ENCODE measurements at places on chromosomes 6 and 20. TPM values are rescaled to one million over a fixed set of nuclear protein-coding genes. Genes with fewer than 3 reads are reported as not detected.

Gene GJA10
- total RNA-seq = not detected

DNA sequence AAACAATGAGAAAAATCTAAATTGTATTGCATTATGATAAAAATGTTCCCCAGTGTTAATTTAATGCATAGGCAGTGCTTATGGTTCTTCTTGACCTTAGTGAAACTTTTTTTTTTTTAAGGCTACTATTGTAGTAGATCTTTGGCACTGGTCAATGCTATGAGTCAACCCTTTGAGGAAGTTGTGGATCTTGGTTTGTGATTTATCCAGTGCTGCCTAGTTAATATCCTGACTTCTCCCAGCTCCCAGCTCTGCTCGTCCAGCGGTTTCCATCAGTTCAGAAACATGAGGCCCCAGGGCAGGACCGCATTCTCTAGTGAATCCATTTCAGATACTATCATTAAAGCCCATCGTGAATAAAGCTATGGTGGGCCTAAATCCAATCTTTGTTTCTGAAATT is 364.5 kb upstream of the JARID2 start:
- DNase-seq = no peak

DNA sequence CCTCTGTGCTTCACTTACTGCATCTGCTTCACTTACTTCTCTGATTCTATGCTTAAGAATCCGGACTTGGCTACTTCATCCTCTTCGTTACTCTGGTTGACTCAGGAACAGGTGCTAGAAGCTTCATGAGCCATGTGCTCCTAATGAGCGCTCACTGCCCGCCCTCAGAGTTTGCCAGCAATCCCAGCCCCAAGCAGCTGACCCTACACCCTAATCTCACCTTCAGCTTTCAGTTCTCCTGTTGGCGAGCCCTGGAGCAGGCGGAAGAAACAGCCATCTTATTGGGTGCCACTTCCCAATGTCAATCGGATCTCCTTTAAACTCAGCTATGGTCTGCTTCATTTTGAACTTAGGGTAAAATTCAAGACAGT is 61.3 kb downstream of the FOXA2 start:
- DNase-seq = no peak

GRCh38 chr6:12995419-12995818 is 278.9 kb downstream of the PHACTR1 start:
- no peak for DNase-seq

DNA sequence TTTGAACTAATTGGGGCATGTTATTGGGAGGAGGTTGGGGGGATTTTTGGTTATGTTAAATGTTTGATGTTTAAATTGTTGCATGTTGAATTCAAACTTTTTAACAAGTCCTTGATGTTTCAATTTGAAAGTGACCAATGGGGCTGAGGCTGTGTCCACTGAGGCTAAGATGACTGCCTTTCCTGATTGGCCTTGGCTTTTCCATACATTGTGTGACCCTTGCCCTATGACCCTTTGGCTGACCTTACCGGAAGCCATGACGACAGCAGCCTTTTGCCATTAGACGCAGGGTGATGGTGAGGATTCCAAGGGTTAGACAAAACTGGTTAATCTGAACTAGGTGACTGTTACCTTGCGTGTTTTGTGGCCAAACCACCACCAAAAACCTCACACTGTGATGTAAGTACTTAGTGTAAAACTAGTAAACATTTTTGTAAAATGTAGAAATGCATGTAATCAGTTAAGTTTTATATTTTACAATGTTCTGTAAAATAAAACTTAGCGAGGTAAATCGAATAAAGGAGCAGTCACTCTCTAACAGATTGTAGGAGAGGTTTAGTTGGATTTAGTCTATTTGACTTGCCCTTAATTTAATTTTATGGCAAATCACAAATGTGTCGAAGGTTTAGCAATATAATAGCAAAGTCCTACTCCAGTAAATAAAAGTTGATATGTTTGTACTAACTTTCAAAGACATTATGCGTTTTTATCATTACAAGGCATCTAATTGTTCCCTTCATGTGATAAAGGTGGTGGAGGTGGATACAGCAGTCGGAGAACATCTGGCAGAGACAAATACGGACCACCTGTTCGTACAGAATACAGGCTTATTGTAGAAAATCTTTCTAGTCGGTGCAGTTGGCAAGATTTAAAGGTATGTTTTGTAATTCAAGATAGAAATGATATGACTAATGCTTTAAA is 1.6 kb downstream of the SRSF6 start:
- DNase-seq = no peak

DNA sequence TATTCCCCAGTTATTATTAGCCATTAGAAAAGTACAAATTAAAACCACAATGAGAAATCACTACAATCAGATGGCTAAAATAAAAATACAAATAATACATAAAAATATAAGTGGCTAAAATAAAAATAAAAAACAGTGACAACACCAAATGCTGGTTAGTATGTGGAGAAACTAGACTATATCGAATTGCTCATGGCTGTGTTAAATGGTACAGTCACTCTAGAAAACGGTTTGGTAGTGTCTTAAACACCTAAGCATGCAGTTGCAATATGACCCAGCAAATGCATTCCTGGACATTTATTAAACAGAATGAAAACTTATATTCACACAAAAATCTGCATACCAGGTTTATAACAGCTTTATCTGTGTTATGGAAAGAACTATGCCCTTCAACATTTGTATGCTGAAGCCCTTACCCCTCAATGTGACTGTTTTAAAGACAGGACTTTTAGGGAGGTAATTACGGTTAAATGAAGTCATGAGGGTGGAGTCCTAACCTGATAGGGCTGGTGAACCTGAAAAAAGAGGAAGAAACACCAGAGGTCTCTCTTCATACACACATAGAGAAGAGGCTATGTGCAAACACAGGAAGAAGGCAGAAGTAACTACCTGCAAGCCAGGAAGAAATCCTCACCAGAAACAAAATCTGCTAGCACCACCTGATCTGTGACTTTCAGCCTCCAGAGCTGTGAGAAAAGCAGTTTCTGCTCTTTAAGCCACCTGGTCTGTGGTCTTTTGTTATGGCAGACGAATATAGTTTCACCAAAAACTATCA is 84.9 kb downstream of the ASCC3 start:
- DNase-seq = no peak

GRCh38 chr6:11702500-11703130 is 76.0 kb downstream of the ADTRP start:
- no peak for DNase-seq

DNA sequence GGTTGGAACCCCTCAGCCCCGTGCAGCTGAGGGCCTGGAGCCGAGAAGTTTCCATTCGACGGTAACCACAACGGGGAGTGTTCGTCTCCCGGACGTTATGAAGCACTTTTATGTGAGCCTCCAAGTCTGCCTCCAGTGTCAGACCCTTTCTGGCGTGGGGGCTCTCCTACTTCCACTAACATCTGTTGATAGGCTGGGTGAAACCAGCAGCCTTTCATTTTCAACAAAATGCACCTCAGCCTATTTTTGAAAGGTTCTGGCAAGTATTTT is 257.4 kb downstream of the THBS2 start:
- DNase-seq = no peak

GRCh38 chr6:71724456-71725125 is 161.8 kb upstream of the RIMS1 start:
- no peak for DNase-seq

Measured in activated T-cell treated with anti-CD3 and anti-CD28 coated beads, Interleukin-2, amount 50 U/mL, for 4 hours (primary cell).